ENCODE measurements at places on chromosomes 11 and 22. TPM values are rescaled to one million over a fixed set of nuclear protein-coding genes. Genes with fewer than 3 reads are reported as not detected.

DNA sequence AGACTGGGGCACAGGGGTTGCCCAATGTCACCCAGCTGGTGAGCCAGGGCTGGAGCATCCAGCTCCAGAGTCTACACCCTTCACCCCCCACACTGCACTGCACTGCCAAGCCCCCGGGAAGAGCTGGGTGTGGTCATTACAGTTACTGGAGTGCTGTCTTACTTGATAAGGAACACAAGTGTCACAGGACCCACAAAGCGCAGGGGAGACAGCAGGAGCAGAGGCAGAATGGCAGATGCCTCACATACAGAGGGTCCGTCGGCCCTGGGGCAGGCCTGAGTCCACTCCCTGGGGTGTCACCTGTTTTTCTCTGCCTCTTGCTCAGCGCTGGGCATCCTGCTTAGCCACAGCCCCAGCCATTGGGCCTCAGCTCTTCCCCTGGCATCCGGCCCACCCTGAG is 7.7 kb downstream of the IL2RB start:
- no peaks in the 10 kb centered on the region for H3K27me3 ChIP-seq
- H3K4me1 ChIP-seq: peaks cover 50% of the 10 kb centered on the region
- peak overlapping the region; percentile 32 for H3K27ac ChIP-seq

DNA sequence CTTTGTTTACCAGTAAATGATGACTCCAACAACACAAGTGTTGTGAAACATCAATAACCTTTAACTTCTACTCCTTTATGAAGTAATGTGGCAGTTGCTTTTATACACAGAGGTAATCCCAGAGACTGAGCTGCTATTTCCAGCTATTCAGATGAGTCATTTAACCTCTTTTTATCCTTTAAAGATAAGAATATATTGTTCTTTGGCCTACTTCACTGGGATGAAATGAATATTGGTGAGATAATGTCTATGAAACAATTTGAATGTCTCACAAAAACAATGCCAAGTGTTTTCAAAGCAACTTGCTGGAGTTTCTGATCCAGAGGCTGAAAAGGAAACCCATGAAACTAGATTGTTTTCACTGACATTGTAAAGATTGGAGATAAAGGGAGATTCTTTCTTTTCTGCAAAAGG is 564.4 kb upstream of the LUZP2 start:
- no peak for DNase-seq
- H3K27ac ChIP-seq: no peak overlapping the region
- no peaks in the 10 kb centered on the region for H3K27me3 ChIP-seq
- no peak overlapping the region for H3K4me3 ChIP-seq
- H3K36me3 ChIP-seq: no peaks in the 10 kb centered on the region
- no peaks in the 10 kb centered on the region for H3K4me1 ChIP-seq

Gene SYT13
- not detected for total RNA-seq

DNA sequence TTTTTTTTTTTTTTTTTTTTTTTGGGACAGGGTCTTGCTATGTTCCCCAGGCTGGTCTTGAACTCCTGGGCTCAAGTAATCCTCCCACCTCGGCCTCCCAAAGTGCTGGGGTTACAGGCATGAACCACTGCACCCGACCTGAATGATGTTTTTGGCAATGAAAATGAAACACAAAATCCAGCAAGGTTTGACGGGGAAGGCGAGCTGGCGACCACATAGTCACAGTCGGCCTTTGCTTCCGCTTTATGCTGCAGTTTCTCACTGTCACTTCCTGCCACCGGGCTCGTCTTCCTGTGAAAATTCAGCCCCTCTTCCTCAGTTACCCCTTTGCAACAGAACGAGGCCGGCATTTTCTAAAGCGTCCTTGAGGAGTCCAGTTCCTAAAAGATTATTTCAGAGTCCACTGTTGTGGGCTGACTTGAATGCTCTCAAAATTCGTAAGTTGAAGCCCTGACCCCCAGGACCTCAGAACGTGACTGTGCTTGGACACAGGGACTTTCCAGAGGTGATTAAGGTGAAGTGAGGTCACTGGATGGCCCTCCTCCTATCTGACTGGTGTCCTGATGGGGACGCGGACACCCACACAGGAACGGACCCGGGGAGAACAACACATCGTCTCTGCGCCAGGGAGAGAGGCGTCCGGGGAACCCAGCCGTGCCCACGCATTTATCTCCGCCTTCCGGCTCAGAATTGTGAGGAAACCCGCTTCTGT is 2.9 kb upstream of the BID start:
- peak overlapping the region; percentile 93 for H3K27ac ChIP-seq
- DNase-seq: peak; percentile 78
- peak overlapping the region; percentile 98 for H3K4me3 ChIP-seq
- H3K27me3 ChIP-seq: no peaks in the 10 kb centered on the region
- H3K36me3 ChIP-seq: no peaks in the 10 kb centered on the region
- H3K4me1 ChIP-seq: peaks cover 90% of the 10 kb centered on the region

Gene SPON1
- total RNA-seq: 58.1 TPM

GRCh38 chr11:100759106-100759505 is 72.0 kb downstream of the ARHGAP42 start:
- H3K4me1 ChIP-seq: no peaks in the 10 kb centered on the region
- no peaks in the 10 kb centered on the region for H3K36me3 ChIP-seq
- H3K27me3 ChIP-seq: no peaks in the 10 kb centered on the region

Gene ABTB2
- 0.39 TPM for total RNA-seq

Gene SORL1
- total RNA-seq: 610 TPM

- H3K36me3 ChIP-seq: no peaks in the 10 kb centered on the region
- no peak overlapping the region for H3K27ac ChIP-seq
These were observed 151.3 kb downstream of the APOL5 start for GRCh38 chr22:35868938-35869337.

All from CD4-positive, alpha-beta memory T cell (primary cell).